ENCODE measurements at places on chromosomes 11 and 22. TPM values are rescaled to one million over a fixed set of nuclear protein-coding genes. Genes with fewer than 3 reads are reported as not detected.

Gene CATSPER1
- polyA plus RNA-seq: not detected

- DNase-seq: no peak
These were observed 12.3 kb downstream of the ABTB2 start for GRCh38 chr11:34345540-34345876.

Gene PGA4
- polyA plus RNA-seq: 1.9 TPM

DNA sequence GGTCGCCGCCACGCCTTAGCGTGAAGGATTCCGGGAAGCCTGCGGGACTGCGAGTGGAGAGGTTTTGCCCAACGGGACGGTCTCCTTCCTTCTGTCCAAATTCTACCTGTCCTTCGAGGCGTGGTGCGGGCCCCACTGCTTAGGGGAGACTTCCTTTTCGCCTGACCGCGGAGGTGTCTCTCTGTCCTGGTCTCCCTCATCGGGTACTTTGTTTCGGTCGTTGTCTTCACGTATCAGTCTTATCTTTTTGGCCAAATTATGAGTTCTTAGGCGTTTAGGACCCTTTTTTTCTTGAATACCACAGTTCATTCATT is 388 bp downstream of the HINFP start:
- DNase-seq: no peak

DNA sequence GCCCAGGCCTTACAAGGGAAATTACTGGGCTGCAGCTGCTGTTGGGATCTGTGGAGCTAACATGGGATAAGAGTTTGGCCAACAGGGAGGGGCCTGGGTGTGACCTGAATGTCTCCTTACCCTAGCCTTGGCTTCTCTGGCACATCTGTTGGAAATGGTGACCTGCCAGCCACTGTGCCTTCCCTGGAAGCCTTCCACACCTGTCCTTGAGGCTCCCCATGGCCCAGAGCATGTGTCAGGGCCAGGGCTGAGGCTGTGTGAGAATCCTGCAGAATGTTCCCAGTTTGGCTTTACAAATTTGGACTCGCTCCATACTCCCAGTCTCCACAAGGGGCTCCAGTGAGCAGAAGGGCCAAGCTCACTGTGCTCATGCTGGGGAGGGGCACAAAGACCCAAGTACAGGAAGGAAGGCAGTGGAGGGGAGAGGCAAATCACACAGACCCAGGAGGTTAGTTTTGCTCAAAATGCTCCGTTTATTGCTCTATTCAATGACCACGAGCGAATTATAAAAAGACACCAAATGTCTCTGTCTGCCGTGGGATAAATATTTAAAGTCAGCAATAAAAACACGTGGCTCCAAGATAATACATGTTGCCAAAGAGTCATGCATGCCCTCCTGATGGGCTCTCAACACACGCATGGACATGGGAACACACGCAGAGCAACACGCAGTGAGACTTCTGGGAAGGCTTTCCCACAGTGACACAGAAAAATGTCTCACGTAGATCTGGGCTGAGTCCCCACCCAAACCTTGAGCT is 1.7 kb upstream of the IGSF22 start:
- no peak for DNase-seq

- no peak for DNase-seq
These were observed 34.8 kb upstream of the VWA5A start for GRCh38 chr11:124080327-124081001.

DNA sequence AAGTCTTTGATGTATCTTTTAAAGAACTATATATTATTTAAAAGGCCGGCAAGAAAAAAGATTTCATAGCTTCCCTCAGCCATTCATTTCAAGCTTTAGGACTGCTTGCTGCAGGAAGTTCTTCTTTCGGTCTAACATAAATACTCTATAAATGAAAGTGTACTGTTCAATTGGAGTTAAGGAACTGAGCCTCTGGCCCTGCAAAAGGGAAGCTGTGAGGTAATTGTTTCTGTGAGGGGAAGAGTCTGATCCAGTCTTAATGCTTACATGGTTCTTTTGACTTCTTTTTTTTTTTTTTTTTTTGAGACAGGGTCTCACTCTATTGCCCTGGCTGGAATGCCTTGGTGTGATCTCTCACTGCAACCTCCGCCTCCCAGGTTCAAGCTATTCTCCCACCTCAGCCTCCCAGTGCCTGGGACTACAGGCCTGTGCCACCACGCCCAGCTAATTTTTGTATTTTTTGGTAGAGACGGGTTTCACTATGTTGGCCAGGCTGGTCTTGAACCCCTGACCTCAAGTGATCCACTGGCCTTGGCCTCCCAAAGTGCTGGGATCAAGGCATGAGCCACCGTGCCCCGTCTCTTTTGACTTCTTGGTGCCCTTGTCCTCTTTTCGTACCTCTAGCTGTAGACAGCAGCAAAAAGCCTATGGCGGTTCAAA is 4.7 kb upstream of the TRIM29 start:
- no peak for DNase-seq

Gene ARRB1
- 22.7 TPM for polyA plus RNA-seq

DNA sequence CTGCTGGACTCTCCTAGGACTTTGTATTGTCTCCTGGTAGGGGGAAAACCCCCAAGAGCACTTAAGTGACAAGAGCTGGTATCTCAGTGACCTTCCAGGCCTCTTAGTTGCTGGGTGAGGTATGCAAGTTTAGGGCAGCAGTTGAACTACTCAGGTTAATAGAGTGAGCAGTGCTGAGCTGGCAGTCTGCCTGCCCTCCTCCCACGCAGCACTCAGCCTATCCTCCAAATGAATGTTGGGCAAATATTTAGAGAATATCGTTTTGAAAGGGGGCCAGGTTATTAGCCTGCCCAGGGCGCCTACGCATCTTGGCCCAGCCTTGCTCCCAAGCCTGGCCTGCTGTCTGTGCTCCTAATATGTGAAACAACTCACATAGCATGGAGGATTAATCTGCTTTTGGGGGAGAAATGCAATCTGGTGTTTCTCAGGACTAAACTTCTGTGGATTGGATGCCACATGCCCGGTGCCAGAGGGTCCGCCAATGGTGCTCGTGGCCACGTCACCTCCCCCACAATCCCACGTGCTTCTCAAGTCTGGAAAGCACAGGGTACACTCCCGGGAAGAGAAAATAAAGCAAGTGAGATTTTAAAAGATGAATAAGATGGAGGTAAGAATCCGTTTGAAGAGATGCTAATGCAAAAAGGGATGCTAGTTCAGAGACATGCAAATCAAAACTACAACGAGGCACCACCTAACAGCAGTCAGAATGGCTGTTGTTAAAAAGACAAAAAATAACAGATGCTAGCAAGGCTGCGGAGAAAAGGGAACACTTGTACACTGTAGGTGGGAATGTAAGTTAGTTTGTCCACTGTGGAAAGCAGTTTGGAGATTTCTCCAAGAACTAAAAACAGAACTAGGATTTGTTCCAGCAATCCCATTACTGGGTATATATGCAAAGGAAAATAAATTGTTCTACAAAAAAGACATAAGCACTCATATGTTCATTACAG is 67.7 kb downstream of the SPON1 start:
- DNase-seq: no peak

Gene RTN3
- 198 TPM for polyA plus RNA-seq

DNA sequence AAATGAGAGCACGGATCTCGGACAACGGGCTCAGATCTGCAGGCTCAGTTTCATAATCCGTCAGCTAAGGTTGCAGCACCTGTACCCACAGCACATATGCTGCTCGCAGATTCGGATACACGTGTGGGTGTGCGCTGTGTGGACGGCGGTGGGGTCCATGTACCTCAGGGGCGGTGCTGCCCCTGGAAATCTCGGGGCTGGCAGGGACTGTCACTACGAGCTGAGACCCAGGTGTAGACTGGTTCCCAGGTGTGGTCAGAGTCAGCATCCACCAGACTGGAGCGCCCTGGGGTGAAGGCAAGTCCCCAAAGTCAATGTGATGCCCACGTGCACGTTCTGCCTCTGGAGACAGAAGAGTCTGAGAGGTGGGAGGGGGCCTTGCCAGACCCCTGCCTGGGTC is 989.3 kb downstream of the BRD1 start:
- DNase-seq: no peak

DNA sequence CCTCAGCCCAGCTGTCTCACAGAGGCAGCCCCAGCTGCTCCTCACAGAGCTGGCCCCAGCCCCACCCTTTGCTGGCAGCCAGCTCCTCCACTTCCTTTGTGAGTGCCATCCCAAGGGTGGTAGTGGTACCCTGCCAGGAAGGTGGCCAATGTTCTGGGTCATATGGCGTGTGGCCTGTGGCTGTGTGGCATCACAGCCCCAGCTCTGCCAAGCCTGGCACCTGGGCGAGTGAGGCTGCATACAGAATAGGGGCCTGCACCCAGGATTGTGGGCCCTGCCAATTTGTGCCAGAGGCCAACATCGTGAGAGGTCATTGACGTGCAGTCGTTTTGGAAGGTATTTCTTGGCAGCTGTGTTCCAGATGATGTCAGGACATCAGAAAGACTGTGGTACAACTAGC is 10.7 kb downstream of the TUB start:
- DNase-seq: no peak

- no peak for DNase-seq
These were observed 21.7 kb upstream of the SLN start for GRCh38 chr11:107733518-107733917.

GRCh38 chr11:92376680-92377079 is 152.1 kb downstream of the FAT3 start:
- no peak for DNase-seq

DNA sequence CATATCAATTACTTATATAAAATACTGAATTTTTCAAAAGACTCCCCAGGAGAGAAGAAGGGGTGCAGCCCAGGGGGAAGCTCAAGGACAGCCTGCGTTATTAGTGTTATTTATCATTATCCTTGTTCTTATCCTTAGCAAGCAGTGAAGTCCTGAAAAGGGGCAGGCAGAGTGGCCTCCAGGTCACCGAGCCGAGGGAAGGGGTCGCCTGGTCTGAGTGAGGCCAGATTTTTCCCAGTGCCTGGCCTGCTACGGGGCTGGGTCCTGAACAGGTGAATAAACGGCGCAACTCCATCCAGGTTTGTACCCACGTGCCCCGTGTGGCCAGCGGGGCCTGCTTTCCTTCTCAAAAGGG is 123.7 kb downstream of the BRD1 start:
- no peak for DNase-seq

DNA sequence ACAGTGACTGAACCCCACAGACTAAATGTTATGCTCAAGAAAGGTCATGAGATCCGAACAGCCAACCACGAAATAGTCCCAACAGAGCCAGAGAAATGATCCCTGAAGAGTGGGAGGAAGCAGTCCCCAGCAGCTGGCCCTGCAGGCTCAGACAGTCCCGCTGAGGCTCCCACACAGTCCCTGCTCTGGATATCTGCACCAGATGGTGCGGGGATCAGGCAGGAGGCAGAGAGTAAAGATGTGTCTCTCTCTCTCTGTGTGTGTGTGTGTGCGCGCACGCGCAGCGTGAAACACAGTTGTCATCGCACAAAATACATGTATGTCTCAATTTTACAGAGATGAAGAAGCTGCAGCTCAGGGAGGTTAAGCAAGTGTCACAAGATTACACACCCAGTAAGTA is 27.9 kb downstream of the GUCY1A2 start:
- no peak for DNase-seq

- DNase-seq: peak; percentile 6
These were observed 26.7 kb downstream of the SYT9 start for GRCh38 chr11:7278314-7278917.

DNA sequence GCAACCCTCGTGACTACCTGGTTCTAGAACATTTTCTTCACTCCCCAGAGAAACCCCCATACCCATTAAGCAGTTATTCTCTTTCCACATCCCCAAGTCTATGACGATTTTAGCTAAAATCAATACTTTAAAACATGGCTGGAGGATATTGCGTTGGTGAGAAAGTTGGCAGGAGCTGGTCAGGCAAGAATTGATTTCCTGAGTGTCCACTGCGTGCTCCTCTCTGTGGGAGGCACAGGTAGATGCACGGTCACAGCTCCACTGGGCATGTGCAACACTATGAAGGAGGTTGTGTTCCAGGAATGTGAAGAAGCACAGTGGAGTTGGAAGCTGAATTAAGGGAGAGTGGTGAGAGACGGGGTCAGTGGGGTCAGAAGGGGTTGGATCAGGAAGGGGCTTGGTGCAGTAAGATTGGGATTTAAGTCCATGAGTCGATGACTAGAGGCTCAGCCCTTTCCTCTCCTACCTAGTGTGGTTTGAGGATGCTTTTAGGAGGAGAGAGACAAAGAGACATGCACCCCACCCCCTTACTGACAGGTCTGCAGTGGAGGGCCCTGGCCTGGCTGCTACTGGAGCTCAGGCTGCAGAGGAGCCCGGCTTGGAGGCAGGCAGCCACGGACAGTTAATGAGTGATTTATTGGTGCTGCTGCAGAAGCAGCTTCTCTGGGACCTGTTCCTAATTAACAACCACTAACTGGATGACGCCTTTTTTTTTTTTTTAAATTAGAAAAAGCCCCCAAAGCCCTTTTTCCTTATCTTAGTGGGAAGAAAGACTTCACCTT is 395.6 kb downstream of the TENM4 start:
- no peak for DNase-seq

DNA sequence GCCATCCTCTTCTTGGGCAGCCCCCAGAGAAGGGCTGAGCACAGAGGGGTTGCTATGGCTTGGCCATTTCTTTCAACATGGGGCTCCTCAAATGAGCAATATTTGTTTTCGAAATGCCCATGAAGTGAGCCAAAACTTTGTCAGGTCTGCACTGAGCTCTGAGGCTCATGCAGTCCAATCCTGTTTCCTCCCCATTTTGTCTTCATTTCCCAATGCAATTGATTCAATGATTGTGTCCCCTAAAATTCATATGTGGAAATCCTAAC is 60.6 kb upstream of the CD44 start:
- DNase-seq: no peak

DNA sequence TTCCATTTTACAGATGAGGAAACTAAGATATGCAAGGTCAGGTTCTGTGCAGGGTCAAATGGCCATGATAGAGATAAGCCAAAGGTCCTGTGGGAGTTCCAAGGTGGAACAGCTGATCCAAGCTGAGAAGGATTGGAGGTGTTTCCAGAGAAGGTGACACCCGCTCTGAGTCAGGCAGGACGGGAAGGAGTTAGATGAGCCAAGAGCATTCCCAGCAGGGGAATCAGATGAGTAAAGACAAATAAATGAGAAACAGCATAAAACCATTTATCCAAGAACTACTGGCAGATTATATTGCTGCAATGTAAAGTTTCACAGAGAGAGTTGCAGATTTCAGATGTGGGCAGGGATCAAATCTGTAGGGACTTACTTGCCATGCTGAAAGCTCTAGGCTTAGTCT is 18.9 kb upstream of the HEPHL1 start:
- no peak for DNase-seq

DNA sequence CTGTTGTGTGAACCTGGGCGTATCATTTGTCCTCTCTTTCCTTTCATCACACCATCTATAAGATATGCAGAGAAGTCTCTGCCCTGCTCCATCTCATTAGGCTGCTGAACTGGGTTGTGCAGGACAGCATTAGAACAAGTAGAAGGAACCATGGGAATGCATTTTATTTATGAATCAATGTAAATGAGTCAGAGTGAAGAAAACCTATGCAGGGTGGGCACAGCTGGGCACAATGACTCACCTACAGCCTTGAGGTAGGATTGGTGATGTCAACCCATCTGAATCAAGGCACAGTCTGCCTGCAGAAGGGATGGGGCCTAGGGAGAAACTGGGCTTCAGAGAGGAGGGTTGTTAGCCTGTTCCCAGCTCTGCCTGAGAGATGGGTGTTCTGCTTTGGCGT is 123.4 kb downstream of the CSNK2A3 start:
- no peak for DNase-seq

GRCh38 chr11:117179048-117179999 is 781 bp downstream of the SIDT2 start:
- DNase-seq: no peak

- no peak for DNase-seq
These were observed 1.5 kb upstream of the SOX10 start for GRCh38 chr22:37985751-37986281.
